Esophagus squamous epithelium (tissue), 5 donors: ENCODE measurements at places on chromosomes 7 and 10. TPM values are rescaled to one million over a fixed set of nuclear protein-coding genes. Genes with fewer than 3 reads are reported as not detected.

Gene CAV2
- 66.7 TPM for total RNA-seq

Gene SPDYE2B
- total RNA-seq = not detected

- DNase-seq = no peak
These were observed 148.7 kb downstream of the AMPH start for GRCh38 chr7:38482521-38482920.

DNA sequence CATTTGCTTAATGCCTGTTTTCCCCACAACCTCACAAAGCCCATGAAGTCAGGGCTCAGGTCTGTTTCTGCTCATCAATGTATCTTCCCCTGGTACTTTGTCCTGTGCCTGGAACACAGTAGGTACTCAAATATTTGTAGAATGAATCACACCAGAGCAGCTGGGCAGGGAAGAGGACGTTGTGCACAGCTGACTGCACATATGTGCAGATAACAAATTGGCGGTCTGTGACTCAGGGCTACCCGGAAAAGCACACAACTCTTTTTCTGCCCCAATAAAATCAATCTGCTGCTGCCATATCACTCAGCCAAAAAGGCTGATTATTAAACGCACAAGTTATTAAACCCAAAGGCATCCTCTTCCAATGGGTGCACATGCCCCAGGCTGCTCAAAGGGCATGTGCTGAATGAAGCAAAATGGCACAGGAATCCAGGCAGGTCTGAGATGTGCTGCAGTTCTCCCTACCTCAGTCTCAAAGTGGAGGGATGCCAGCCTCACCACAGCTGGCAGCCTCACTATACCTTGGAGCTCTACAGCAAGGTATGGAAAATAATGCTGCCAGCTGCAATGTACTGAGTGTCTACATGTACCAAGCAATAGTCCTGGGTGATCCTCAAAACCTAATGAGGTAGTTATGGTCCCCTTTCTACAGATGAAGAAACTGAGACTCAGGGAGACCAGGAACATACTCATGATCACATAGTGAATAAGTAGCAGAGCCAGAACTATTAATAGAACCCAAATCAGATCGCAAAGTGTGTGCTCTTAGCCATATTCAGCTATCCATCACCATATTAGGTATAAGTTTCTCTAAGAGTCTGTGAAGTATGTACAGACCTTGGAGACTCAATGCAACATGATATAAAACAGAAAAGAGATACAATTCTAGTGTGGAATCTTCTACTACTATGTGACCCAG is 43.4 kb downstream of the SORBS1 start:
- DNase-seq = no peak

Gene SAMD9L
- 10.4 TPM for total RNA-seq
